ENCODE measurements at places on chromosomes 6 and 20.

DNA sequence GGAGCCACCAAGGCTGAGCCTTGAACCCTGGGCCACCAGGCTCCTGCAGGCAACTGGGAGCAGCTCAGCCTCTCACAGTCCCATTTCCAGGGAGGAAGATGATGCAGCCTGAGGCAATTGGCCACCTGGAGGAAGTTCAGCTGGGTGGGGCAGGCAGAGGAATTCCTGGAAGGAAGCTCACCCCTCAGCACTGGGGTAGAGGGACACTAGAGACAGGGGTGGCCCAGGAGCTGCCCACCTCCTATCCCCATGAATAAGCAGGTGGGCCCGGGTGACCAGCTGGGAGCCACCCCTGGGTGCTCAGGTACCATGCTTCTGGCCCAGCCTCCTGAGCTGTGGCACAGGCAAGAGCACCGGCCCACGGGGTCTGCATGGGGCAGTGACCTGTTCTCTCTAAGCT is 3.6 kb upstream of the HSPA12B start:
- DNase-seq: no peak

GRCh38 chr6:142669471-142670351 is 275.3 kb downstream of the HIVEP2 start:
- no peak for DNase-seq

DNA sequence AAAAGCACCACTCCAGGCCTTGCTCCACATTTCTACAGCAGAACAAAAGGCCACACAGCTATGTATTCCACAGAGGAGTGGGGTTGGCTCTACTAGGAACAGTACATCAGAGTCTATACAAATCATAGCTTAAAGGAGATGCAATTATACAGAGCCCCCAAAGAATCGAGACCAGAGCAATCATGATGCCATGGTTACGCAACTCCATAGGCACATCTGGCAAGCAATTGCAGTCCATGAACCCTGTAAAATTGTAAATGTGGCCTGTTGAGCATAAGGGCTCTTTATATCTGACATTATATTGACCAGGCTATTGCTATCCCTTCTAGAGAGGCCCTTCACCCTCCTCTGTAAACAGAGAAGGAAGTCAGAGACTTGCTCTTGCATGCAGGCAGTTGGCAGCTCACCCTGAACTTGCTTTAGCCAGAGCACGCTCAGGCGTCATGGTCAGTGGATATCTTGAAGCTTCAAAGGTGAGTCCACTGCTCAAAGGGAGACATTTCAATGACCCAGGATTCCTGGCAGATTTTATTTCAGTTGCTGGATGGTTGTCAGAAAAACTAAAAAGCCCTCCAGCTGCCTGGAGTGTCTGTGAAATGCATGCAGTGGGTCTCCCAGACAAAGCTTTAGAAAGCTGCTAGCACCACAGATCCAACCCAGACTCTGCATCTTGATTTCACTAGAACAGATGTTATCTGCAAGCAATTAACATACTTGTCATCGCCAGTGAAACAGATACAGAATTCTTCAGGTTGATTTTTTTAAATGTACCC is 357.2 kb downstream of the CENPW start:
- DNase-seq: no peak

DNA sequence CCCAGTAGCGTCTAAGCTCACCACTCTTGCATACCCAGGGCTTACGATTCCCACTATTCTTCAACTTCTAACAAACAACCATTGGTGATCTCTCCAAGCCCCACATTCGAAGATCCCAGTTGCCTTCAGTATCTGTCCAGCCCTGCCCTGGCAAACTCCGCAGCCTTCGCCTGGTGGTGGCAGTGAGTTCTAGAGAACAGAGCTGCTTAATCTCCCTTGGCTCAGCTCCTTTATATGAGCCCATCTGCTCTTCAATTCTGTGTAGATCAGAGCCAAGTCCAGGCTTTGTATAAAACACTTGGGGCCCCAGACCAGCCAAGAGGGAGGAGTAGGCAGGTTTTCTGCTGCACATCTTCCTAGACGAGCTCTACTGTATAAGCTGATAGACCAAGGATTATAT is 193.3 kb downstream of the PHACTR1 start:
- no peak for DNase-seq
